Fibroblast of mammary gland (primary cell): ENCODE measurements at places on chromosomes 16 and 17.

GRCh38 chr17:69869667-69870066 lies 205.4 kb upstream of the KCNJ16 start:
- DNase-seq = no peak

DNA sequence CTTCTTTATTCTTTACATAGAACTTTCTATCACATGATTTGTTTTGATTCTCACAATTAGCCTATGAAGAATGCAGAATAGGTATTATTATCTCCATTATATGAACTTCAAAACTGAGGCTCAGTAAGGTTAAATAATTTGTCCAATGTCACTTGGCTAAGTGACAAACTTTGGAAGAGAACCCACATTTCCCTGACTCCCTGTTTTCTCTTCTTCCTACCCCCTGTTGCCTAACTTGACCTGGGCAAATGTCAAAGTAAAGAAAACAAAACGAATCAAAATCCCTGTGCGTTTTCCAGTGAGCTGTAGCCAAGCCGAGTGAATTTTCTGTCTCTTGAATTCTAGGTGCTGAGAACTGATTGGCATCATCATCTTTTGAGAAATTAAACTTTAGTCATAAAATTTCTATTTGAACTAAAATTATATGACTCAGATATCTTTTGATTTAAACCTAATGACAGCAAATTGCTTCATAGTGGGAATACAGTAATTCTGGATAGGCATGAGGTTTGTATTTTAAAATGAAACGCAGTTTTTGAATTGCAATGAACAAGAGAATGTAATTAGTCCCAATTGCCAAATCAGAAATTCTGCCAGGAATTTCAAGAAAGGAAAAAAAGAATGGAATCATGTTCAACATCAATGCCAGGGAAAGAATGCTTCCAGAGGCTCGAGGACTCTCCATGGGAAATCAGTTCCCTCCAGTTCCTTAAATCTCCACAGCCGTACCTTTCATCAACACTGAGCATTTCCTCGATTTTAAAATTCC lies 4.6 kb upstream of the NACA2 start:
- DNase-seq = no peak

DNA sequence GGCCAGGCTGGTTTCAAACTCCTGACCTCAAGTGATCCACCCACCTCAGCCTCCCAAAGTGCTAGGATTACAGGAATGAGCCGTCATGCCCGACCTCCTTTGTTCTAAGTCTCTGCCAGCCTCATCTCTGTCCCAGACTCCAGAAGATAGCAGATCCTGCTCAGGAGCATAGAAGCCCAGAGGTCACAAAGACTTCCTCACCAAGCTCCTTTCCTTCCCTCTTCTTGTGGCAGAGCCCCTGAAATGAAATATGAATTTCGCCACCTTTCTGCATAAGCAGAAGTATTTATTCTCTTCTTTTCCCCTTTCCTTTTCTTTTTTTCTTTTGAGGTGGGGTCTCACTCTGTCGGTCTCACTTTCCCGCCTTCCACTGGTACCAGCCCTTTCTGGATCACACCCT lies 11.5 kb upstream of the PIPOX start:
- DNase-seq = no peak

DNA sequence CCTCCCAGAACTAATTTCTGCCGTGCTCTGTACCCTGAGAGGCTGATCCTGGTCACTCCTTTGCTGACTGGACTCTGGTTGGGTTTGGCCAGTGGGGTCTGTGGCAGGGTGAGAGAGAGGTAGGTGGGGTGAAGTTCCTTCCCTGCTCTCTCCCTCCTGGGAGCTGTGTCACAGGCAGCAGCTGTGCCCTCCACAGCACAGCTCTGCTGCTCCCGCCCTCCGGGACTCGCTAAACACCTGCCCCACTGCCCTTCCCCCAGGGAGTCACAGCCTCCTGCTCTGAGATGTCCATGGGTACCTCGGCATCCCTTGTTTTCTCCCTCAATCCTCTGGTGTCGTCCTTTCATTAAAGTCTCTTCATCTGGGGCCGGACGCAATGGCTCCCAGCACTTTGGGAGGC lies 66.4 kb downstream of the SRCIN1 start:
- no peak for DNase-seq

GRCh38 chr17:17377071-17377967 lies 74.1 kb downstream of the NT5M start:
- DNase-seq = no peak

DNA sequence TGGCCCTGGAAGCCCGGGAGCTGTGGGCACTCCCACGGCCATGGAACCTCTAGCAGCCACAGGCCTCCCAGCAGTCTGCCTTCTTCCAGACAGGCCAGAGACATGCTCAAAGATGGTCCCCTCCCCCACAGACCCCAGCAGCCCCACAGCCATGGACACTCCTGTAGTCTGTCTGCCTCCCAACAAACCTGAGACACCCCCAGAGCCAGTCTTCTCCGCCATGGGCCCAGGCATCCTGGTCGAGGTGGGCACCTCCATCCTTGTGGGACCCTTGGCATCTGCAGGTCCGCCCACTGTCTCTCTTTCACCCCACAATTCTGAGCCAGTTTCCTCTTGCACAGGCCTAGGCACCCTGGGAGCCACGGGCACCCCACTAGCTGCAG lies 3.1 kb downstream of the KIAA0753 start:
- no peak for DNase-seq

GRCh38 chr16:56019274-56019673 lies 144.1 kb upstream of the CES5A start:
- DNase-seq = no peak

DNA sequence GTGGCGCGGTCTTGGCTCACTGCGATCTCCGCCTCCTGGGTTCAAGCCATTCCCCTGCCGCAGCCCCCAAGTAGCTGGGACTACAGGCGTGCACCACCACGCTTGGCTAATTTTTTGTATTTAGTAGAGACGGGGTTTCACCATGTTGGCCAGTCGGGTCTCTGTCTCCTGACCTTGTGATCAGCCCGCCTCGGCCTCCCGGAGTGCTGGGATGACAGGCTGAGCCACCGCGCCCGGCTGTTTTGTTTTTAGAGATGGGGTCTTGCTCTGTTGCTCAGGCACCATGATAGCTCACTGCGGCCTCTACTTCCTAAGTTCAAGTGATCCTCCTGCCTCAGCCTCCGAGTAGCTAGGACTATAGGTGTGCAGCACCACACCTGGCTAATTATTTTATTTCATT lies 27.2 kb downstream of the ZNF750 start:
- no peak for DNase-seq

DNA sequence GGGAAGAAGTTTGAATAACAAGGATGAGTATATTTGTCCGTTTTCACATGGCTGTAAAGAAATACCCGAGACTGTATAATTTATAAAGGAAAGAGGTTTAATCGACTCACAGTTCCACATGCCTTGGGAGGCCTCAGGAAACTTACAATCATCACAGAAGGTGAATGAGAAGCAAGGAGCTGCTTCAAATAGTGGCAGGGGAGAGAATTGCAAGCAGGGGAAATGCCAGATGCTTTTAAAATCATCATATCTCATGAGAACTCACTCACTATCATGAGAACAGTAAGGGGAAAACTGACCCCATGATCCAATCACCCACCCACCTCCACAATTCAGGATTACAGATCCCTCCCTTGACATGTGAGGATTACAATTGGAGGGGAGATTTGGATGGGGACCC lies 212.8 kb upstream of the CDH8 start:
- DNase-seq = no peak

- no peak for DNase-seq
These were observed 112.0 kb downstream of the RPTOR start for GRCh38 chr17:80656590-80656989.

DNA sequence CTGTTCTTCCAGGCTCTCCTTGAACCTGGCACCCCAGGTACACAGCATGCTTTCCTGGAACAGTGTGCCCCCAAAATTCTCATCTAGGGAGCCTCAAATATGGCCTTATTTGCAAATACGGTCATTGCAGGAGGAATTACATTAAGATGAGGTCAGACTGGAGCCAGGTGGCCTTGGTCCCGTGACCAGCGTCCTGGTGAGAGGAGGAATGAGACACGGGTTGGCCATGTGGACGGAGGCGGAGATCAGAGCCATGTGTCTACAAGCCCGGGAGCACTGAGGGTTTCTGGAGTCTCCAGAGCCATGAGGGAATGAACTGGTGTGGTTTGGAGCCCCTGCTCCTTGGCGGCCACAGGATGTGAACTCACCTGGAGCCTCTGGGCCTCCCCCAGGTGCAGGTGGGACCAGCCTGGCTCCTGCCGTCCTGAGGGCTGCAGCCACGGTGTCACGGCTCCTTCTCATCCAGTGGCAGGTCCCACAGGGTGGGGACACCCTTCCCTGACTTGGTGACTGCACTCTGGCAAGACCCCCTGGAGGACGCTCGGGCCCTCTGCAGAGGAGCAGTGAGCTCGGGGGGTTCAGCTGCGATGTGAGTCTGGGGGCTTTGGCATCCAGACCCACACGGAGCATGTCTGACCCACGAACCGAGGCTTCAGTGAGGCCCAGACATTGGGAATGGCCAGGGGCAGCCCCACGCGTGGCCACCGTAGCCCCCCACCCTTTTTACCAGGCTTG lies 21.8 kb upstream of the GNG13 start:
- no peak for DNase-seq

DNA sequence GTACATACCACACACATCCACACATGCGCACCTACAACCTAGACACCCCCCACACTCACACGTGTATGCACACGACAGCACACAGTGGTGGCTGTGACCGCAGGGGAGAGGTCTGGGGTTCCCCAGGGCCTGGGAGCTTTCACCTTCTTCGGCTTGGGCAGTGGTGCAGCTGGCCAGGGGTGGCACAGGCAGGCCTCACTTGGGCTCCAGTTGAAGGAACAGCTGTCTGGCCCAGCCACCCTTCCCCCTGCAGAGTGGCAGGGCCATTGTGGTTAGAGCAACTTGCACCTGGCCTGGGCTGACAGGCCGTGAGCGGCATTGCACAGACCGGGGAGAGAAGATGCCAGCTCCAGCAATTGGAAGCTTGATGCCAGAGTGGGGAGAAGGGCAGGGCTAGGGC lies 114.5 kb upstream of the GSE1 start:
- DNase-seq = no peak
